Bronchial epithelial cell (primary cell): ENCODE measurements at places on chromosomes 6 and 20.

DNA sequence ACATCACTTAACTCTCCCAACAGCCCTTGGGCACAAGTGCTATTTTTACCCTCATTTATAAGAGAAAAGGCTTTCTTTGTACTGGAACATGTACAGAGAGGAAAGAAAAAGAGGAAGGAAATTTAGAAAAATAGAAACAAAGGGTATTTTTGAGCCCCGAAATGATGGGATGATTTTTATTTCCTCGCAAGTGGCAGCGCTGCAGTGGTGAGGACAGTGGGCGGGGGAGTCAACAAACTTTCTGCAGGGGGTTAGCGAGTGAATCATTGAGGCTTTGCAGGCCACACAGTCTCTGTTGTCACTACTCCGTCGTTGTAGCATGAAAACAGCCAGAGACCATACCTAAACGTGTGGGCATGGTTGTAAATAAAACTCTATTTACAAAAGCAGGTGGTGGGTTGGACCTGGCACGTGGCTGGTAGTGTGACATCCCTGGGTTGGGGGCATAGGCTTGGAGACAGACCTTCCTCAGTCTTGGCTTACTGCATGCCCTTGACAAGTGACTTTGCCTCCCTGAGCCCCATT is 25.5 kb upstream of the OCSTAMP start:
- DNase-seq, result no peak

- no peak for DNase-seq
Observed at GRCh38 chr20:58886546-58886945, 34.0 kb downstream of the GNAS start.

GRCh38 chr6:150251566-150252186 is 108.8 kb downstream of the PPP1R14C start:
- DNase-seq, result no peak

- DNase-seq, result no peak
Observed at GRCh38 chr6:169650959-169651292, 50.9 kb downstream of the WDR27 start.

DNA sequence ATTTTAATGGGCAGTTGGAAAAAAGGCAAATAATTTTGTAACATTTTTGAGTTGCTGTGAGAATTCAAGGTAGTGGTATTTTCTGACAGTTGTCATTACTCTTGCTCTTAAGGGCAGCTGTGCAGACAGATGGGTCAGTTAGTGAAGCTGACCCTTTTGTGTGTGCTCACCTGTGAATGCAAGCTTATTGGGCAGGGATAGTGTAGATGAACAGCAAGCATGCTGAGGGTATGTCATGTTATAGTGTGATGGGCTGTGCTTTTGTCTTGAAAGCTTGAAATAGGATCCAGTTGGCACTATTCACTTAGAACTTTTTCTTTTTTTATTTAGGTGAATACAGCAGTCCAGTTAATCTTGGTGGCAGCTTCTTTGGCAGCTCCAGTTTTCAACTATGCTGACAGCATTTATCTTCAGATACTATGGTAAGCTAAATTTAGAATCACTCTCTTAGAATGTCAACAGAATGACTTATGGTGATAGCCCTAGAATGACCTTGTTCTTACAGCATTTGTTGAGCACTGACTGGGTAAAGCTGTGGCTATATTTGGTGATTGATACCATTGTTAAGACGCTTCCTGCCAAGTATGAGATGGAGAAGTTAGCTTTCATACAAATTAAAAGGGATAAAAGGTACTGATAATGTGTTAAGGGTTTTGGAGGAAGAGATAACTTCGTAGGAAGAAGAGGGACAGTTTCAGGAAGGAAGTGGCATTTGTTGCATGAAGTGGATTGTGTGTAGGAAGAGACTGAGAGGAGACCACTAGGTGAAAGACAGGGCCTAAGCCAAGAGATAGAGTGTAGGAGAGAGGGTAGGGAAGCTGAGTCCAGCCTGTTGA is 19.5 kb downstream of the LRRN4 start:
- DNase-seq, result no peak

- DNase-seq, result no peak
Observed at GRCh38 chr6:152859225-152859624, 108.6 kb downstream of the VIP start.

GRCh38 chr6:163815796-163816195 is 401.3 kb downstream of the QKI start:
- no peak for DNase-seq

DNA sequence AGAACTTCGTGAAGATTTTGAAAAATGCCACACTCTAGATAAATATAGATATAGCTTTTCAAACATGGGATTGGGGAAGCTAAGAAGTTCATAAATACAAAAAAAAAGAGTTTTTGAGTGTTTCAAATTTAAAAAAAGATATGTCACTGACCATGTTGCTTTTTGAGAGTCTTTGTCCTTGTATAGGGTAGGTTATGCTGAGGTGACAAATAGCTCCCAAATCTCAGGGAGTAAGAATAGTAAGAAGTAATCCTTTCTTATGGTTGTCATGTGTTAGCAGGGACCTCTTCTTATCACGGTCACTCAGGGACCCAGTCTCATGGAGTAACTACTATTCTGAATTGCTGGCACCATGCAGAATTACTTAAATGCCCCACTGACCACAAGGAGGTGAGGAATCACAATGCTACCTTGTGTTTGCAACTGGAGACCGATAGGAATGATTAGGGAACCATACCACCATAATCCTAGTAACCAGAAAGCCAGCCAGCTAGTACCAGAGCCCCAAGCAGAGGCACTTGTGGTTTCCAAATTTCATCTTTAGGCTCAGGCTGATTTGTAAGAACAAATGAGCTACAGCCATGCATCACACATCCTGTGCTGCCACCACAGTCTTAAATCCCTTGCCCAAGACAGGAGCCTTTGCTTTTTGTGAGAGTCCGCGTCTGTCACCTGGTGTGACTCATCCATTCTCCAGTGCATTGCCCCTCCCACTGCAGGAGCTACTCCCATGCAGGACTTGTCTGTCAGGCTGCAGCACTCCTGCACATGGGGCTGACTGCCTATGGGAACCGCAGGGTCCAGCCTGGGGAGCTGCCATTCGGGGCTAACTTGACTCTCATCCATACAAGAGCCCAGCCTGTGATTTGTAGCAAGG is 42.4 kb upstream of the ADGRF4 start:
- DNase-seq, result peak; percentile 94

DNA sequence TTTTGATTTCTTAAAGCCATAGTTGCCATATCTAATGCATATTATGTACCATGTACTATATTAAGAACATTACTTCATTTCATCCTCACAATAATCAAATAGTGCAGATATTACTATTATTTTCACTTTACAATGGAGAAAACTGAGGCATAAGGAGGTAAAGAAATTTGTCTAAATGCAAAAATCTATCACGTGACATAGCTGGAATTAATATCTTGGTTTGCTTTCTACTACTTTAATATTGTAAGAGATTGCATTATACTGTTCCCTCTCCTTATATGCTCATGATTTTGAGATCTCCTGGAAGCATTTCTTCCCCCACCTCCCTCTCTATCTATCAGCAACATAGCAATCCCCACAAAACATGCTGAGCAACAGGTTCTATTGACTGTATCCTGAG is 330.8 kb upstream of the SPTLC3 start:
- DNase-seq, result no peak

DNA sequence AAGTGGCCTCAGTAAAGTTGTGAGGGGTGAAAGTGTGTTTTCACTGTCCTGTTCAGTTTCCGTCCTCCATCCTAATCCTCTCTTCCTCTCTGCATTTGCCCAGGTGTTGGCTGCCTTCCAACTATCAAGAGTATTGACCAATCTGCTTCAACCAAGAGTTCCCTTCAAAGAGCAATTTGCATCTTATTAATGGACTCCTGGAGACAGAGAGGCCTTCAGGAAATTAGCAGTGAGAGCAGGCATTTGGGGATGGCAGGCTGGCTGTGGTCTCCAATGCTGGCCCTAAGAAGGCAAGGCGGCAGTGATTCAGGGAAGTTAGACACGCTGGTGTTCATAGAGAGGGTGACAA is 77.2 kb downstream of the GPR6 start:
- no peak for DNase-seq

GRCh38 chr6:3159805-3160781 is 2.7 kb upstream of the TUBB2A start:
- peak; percentile 70 for DNase-seq

DNA sequence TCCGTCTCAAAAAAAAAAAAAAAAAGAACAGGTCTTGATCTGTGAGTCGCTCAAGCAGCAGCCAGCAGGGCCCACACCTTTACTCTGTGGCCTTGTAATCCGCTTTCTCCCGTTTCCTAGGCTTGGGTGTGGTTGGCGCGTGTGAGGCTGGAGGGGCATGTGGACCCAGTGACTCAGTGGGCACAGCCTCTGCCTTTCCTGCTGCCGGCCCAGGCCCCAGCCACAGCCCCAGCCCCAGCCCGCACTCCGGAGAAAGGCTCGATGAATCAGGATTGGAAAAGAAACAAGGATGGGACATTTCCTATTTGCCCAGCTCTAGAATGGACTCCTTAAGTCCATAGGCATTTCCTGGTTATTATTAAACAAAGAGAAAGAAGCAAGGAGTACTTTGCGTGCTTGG is 4.3 kb downstream of the BHLHE23 start:
- peak; percentile 55 for DNase-seq

DNA sequence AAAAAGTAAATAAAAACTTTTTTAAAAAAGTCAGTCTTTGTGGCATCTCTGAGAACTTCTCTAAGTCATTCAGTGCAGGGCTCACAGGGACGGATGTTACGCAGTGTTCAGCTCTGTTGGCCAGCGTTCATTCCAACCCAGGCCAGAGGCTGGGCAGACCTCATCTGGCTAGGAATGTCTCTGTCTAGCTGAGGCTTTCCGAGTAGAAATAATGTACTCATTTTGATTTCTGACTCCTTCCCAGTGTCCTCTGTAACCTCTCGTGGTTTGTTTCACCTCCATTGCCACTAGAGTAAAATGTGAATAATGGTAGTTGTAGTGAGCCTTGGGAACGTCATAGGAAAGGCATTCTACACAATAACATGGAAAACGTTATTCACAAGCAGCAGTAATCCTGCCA is 135.1 kb downstream of the TMEM242 start:
- no peak for DNase-seq

- no peak for DNase-seq
Observed at GRCh38 chr20:13338999-13339411, 117.9 kb downstream of the ISM1 start.

- no peak for DNase-seq
Observed at GRCh38 chr6:67880939-67881705, 754.0 kb upstream of the ADGRB3 start.

DNA sequence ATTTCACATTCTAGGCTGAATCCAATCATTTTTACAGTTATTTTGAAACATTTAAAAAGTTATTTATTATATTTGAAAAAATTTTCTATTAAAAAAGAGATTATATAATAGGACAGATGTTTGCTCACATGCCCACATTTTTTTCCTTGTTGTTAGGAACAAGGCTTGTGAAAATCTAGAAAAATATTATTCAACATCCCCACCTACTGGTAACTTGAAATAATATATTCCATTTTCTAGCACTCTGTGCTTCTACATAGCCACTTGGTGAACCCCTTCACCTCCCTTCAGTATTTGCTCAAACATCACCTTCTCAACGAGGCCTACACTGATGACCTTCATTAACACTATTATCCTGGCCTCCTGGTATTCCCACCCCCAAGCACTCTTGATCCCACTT is 18.3 kb upstream of the GPRC6A start:
- peak; percentile 48 for DNase-seq

DNA sequence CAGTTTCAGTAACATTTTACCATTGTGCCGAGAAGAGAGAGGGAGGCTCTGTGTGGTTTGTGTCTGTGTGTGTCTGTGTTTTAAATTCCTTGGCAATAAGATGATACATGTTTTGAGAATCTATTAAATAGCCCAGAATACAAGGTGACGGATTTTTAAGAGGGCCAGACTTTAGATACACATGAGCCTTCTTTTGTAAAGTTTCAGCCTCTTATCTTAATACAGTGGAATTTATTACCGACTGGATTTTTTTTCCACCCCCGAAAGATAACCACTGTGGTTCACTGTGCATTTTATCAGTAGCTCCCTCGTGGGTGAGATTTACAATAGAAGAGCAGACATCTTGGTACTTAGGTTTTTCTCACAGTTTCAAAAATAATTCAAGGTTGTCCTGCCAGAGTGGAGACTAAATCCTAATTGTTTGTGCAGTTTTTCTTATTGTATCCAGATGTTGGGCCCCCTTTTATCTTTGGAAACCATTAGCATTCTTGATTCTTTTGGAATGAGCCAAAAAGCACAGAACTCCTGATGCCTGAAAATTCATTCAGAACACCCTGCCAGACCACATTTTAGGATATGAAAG is 49.9 kb downstream of the STK4 start:
- DNase-seq, result no peak

DNA sequence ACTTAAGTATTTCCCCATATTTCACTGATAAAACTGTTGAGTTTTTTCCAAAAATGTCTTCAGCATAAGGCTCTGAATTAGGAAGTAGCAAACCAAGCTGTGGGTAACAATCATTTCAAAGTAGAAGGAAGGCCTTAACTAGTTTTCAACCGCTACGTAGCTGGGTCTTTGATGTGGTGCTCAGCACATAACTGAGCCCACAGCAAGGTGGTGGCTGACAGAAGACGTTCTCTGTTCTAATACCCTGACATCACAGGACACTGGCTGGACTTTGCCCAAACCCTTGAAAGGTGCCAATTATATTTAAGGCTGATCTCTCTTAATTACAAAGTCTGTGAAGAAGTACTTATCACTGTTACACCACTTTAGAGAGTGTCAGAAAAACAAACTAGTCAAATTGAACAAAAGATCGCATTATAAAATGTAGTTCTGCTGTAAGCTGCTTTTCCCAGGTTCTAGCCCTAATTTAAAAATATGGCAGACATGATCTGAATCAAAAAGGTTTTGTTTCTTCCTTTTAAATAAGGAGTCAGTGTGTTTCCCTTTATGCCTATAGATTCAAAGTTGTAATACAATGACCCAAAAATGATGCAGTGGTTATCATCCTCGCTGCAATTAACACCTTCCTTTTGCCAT is 26.7 kb downstream of the MAN1A1 start:
- no peak for DNase-seq

DNA sequence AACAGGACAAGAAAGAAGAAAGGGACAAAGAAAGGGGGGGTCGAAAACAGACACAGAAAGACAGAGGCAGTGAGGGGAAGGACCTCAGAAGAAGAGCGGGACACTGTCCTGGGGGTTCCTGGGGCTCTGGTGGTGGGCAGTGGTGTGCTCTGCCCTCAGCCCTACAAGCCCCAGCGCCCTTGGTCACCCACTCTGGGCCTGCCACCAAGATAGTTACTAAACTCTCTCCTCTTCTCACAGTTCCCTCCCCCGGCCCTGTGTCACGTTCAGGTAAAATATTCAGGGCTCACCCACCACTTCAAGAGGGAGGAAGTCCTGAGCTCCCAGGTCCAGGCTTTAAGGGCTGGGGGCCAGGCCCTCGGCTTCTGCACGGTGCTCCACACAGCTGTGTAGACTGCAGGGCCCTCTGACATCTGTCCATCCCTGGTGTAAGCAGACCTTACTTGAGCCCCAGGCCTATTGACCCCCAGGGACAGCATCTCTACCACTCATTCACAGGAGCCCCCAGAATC is 87.4 kb downstream of the MRPL14 start:
- no peak for DNase-seq

- DNase-seq, result peak; percentile 70
Observed at GRCh38 chr6:137271245-137272183, 52.3 kb upstream of the IFNGR1 start.
